ENCODE measurements at places on chromosomes 6 and 20.

DNA sequence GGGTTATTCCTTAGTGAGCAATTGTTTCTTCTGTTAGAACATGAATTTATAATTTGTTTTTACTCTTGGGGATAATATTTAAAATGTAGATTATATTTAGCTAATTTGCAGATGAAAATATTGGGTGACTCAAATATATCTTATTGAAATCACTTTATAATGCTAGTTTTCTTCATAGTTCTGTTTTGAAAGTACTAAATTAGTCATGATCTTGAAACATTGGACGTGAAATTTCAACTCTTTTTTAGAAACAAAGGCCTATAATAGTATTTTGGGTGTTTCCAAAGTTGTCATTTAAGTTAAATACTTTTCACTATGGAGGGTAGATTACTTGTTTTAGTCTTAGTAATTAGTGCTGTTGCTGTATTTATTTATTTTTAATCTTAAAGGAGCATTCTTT is 250.9 kb downstream of the UTRN start:
- DNase-seq, result no peak

- DNase-seq, result no peak
These were observed 23.8 kb downstream of the SMLR1 start for GRCh38 chr6:130851026-130851425.

GRCh38 chr20:2398449-2398848 is 17.7 kb downstream of the TGM6 start:
- DNase-seq, result peak; percentile 10

DNA sequence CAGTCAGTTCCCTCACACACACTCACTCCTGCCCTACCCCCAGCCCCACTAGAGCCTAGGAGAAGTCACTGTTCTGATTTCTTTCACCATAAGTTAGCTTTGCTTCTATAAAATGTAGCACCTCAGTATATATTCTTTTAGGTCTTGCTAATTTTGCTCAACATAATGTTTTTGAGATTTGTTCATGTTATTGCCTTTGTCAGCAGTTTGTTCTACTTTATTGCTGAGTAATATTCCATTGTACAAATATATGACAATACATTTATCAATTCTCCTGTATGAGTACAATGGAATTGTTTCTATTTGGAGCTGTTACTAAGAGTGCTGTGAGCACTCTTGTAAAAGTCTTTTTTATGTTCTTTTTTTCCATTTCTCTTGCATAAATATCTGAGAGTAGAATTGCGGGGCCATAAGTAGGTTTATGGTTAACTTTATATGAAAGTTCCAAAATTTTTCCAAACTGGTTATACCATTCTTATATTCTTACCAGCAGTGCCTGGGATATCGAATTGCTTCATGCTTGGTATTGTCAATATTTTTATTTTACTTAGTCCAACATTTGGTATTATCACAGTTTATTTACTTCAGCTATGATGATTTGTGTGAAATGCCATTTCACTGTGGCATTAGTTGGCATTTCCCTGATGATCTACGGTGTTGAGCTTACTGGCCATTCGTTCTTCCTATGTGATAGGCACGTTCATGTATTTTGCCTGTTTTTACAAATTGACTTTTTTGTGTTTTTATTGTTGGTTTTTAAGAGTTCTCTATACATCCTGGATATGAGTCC is 25.3 kb downstream of the EDN1 start:
- no peak for DNase-seq

- peak; percentile 71 for DNase-seq
These were observed 788 bp downstream of the UST start for GRCh38 chr6:148747471-148748165.

GRCh38 chr6:17066610-17067009 is 35.2 kb upstream of the STMND1 start:
- DNase-seq, result no peak

DNA sequence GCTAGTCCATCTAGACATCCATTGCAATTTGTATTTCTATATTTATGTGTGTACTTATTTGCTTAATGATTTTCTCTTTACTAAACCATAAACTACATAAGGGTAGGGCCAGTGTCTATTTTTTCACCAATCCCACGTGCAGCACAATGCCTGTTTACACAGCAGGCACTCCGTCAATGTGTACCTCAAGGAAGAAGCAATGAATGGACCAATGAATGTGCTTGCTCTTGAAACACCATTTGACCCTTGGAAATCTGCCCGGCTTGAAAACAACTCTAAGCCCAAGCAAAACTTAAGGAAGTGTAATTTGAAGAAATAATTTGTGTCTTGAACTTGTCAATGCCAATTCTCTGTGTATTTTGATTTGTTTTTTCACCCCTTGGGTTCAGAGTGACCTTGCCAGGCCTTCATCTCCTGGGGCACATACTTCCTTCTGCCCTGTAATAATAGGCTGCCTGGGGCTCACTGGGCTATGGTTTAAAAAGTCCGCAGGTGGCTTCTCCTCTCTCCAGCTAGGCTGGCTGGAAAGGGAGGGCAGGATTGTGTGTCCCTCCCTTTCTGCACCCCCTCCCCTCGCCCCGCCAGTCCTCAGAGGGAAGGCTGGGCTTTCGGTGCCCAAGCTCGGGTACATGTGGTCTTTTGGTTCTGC is 140.8 kb upstream of the ARMC2 start:
- DNase-seq, result no peak

- DNase-seq, result no peak
These were observed 51.3 kb downstream of the EFCAB8 start for GRCh38 chr20:32909896-32910571.

DNA sequence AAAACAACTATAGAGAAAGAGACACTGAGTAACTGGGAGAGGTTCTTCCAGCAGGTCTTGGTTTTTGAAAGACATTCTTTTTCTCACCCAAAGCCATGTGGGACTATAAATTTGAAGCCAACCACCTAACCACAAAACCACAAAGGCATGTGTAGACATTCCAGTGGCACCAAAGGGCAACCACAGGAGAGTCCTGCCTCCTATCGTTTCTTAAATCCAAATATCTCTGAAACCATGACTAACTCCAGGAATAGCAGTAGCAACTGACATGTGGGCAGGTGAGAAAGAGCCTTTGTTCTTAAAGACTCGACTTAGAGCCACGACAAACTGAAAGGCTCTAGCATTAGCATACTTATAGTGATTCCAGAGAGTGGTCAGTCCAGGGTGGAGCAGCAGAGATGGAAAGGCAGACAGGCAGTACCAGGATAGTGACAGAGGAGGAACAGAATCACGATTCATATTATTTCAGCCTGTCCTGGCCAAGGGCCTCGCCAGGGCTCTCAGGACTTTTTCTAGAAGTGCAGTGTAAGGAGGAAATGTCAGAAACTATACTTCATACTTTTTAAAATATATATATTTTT is 9.4 kb upstream of the COL9A1 start:
- DNase-seq, result no peak

GRCh38 chr6:38054527-38055202 is 235.1 kb downstream of the ZFAND3 start:
- DNase-seq, result no peak

GRCh38 chr6:2940010-2940850 is 31.1 kb downstream of the SERPINB6 start:
- no peak for DNase-seq

DNA sequence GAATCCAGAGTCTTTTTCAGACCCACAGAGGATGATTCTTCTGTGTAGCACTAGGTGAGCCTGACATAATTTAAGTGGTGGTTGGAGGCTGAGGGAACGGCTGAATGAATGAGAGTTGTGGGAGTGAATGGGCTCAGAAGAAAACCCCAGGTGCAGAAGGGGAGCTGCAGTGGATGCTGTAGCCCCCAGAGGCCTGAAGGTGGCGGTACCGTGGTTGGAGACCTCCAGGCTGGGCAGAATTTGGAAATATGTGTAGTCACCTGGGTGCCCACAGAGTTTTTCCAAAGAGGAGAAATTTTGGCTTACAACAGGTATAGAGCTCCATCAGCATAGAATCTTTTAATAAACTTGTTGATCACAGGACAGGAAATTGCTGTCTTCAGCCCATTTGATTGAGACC is 6.5 kb upstream of the RAET1G start:
- no peak for DNase-seq

- DNase-seq, result no peak
These were observed 414.0 kb downstream of the GJA1 start for GRCh38 chr6:121849477-121849876.

GRCh38 chr20:3629893-3630292 is 33.3 kb downstream of the GFRA4 start:
- no peak for DNase-seq

DNA sequence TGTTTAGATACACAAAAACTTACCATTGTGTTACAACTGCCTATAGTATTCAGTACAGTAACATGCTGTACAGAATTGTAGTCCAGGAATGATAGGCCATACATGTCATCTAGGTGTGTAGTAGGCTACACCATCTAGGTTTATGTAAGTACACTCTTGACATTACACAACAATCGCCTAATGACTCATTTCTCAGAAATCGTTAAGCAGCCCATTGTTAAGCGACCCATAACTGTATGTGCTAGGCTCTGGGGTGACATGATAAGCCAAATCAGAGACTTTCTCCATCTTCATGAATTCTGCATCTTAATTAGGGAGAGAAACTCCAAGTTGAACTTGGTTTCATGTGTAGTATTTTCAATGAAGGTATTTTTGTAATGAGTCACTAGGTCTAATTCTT is 17.2 kb downstream of the STK35 start:
- no peak for DNase-seq

- DNase-seq, result peak; percentile 66
These were observed 108.5 kb upstream of the KCNK16 start for GRCh38 chr6:39430871-39431523.

DNA sequence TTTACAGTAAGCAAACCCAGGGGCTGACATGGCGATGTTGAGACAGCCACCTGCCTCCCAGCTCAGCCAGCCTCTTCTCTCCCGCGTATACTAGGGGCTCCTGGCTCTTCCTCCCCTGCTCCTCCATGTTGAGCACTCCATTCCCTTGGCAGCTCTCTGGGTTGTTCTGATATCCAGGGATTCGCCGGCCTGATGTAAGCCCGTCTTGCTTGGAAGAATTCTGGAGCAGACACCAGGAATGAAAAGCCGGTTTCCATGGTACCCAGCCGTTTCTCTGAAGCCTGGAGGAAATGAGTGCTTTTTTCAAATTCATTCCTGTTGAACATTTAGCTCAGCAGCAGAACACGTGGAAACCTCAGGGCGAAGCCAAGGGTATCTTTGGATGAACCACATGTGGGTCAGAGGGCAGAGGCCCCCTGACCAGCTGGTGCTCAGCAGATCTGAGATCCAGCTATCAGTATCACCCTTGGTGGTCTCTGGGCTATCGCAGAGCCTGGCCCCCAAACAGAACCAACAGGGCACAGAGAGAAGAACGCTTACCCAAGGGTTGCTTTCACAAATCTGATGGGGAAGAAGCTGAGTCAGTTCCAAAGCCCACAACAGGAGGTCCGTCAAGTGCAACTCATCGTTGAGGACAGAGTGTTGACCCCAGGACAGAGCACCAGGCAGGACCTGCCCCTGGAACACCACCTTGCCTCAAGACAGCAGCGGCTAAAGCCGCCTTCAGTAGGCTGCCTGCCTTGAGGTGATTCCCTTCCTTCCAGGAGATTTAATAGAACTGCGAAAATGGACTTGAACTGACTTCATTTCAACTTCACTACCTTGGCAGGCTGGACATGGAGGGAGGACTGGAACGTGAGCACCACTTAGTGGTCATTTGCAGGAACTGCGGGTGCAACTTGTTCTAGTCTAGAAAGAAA is 96.1 kb upstream of the RIN2 start:
- DNase-seq, result peak; percentile 80

- no peak for DNase-seq
These were observed 4.2 kb upstream of the CTSZ start for GRCh38 chr20:59010995-59011873.

- no peak for DNase-seq
These were observed 20.2 kb upstream of the MRPS18A start for GRCh38 chr6:43707767-43708166.

GRCh38 chr6:3297006-3297405 is 38.3 kb downstream of the PSMG4 start:
- no peak for DNase-seq

DNA sequence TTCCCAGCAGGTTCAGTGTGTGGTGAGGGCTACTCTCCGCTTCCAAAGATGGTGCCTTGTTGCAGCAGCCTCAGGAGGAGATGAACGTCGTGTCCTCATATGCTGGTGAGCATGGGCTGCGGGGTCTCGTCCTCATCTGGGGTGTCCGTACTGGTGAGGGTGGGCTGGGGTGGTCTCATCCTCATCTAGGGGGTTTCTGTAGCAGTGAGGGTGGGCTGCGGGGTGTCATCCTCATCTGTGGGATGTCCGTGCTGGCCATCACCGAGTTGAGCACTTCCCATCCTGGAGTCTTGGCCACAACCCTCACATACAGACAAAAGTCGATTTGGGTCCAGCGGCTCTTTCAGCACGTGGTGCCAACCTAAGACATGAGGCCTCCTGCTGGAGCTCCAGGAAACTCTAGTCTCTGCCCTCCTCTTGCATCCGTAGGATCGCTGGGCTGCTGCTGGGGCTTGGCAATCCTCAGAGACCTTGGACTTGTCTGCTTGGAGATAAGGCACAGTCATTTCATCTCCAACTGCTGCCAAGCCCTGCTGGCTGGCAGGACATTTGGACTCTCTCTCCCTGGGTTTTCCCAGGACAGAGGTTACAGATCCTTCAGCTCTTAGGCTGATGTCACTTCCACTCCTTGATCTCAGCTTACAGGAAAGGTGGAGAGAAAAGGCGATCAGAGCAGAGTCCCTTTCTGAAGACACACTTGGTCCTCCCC is 160.4 kb downstream of the PACRG start:
- DNase-seq, result no peak

- DNase-seq, result peak; percentile 35
These were observed 82.7 kb downstream of the DLL1 start for GRCh38 chr6:170208182-170208601.

DNA sequence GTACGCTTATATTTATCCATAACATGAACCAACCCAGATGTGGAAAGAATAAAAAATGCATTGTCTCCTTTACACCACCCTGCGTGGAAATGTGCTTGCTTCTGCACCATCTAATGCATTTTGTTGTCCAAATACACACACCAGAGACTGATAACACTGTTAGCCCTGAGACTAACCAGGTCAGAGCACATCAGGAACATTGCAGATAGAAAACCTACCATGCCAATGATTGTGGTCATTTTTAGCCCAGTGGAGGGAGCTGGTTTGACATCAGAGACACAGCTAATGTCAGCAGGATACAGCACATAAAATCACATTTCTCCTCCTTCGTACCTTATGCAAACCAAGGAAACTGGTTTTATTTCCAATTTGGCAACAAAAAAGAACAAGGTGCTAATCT is 528.7 kb downstream of the DOK5 start:
- DNase-seq, result no peak

GRCh38 chr6:75275067-75275466 is 9.5 kb downstream of the TMEM30A start:
- no peak for DNase-seq

DNA sequence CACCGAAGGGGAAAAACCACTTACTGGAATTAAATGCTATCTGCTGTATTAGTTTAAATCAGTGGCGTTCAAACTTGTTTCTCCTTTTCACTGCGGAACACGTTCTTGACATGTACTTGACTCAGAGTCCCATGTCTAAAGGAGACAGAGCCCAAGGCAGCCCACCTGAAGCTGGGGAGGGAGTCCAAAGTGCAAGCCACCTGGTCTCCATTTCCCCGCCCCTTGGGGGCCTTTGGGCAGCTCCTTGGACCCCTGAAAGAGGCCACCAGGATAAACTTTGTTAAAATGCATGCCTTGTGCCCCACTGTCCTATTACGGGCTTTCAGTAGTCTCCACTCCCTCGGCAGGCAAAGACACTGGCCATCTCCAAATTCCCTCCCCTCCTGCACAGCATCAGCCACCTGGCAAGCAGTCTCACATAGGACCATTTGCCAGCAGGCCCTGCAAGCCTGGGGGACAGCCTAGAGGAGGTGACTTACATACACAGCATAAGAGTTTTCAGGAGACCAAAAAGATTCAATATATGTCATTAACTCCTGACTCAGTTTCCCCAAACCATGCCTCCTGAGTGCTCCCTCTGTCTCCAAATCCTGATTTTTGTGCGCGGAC is 6.7 kb downstream of the PCK1 start:
- no peak for DNase-seq

All from right forelimb (tissue), 1 donor.